ENCODE measurements at places on chromosomes 4 and X. TPM values are rescaled to one million over a fixed set of nuclear protein-coding genes. Genes with fewer than 3 reads are reported as not detected.

DNA sequence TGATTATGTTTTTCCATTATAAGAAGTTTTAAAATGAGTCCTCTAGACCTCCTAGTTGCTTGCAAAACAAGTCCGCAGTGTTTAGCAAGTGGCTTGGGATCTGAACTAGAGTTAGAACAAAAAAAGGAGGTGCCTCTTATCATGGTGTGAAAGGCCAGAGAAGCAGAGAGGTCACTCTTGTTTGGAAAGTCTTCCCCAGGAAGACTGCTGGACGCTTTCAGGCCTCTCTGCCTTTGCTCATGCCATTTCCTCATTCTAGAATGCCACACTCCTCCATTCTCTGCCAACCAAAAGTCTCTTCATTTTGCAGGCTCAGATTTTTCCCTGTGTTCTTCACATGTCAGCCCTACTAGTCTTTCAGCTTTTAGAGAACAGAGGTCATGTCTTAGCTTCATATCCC, 14.9 kb downstream of the PARM1 start:
- H3K36me3 ChIP-seq, result no peaks in the 10 kb centered on the region
- peaks cover 5% of the 10 kb centered on the region for H3K4me1 ChIP-seq
- H3K4me3 ChIP-seq, result no peak overlapping the region
- DNase-seq, result no peak
- H3K27me3 ChIP-seq, result no peaks in the 10 kb centered on the region

Gene CLNK
- 0.12 TPM for total RNA-seq

Gene TMPRSS11A
- total RNA-seq, result 0.06 TPM

DNA sequence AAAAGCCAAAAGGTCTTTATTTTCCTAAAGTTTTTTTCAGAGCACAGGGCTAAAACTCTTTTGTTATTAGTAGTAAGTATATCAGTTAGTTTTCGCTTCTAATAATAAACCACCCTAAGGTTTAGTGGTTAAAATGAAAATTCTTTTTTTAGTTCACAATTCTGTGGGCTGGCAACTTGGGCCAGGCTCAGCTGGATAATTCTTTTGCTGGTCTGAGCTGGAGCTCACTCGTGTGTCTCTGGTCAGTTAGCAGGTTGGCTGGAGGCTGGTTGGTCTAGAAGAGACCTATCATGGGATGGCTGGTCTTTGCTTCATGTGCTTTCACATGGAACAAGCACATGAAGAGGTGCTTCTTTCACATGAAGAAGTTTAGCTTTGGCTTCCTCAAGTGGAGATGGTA, 227.1 kb upstream of the LCORL start:
- H3K36me3 ChIP-seq, result no peaks in the 10 kb centered on the region
- no peak overlapping the region for H3K4me3 ChIP-seq
- no peaks in the 10 kb centered on the region for H3K27me3 ChIP-seq
- no peaks in the 10 kb centered on the region for H3K4me1 ChIP-seq
- DNase-seq, result no peak

DNA sequence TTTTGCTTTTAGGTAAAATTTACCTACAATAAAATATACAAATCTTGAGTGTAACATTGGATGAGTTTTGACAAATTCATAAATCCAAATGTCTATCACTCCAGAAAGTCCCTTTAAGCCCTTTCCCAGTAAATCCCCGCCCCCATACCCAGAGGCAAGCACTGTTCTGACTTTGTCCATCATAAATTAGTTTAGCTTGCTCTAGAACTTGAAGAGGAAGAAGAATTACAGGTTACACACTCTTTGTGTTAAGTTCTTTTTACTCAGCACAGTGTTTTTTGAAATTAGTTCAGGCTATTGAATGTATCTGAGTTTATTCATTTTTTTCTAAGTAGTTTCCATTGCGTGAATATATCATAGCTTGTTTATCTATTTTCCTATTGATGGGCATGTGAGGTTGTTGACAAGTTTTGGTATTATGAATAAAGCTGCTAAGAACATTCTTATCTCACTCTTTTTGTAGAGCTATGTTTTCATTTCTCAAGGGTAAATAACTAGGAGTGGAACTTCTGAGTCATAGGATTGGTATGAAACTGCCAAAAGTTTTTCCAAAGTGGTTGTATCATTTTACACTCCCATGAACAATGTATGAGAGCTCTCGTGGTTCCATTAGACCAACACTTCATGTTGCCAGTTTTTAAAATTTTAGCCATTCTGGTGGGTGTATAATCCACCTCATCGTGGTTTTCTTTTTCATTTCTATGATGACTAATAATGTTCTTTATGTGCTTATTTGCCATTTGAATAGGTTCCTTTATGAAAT, 22.4 kb upstream of the HPSE start:
- no peaks in the 10 kb centered on the region for H3K27me3 ChIP-seq
- H3K4me3 ChIP-seq, result no peak overlapping the region
- H3K4me1 ChIP-seq, result peaks cover 7% of the 10 kb centered on the region
- DNase-seq, result no peak
- peak overlapping the region; percentile 3 for H3K27ac ChIP-seq
- H3K36me3 ChIP-seq, result no peaks in the 10 kb centered on the region

Gene SLC10A7
- 12.4 TPM for total RNA-seq

DNA sequence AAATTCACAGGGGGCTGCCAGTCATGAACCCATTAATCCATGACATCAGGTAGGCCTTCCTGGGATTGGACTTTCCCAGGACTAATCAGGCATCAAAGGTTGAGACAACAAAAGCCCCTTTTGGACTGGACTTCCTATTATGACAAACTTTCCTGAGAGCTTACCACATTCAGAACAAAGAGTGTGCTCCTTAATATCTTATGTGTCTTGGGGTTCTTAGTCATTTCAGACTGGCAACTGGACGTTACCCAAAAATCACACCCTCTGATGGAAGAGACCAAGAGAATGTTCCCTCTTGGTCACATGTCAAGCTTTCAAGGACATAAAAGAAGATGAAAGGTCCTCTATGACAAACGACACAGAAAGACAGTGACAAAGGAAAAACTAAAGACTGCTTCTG, 31.6 kb upstream of the PPP1R2C start:
- no peak overlapping the region for H3K4me3 ChIP-seq
- H3K36me3 ChIP-seq, result no peaks in the 10 kb centered on the region
- no peak overlapping the region for H3K27ac ChIP-seq
- H3K4me1 ChIP-seq, result no peaks in the 10 kb centered on the region
- DNase-seq, result no peak

Gene FGFBP1
- total RNA-seq, result not detected

Gene SPATA4
- 61.5 TPM for total RNA-seq

DNA sequence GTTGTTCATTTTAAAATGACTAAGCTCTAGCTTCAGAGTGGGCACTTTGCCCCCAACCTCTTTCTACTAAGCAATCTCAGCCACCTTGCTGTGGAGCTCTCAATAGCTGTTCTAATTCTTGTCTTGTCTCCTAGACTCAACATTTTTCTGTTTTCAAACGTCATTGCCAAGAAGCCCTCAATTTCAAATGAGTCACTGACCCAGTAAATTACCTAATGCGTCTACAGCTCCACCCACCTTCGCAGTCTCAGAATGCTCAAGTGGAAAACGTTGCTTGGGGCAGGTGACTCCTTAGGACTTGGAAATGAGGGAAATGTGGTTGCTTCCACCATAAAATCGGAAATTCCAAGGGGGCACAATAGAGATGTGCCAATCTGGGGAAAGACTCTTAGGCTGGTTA, 59.0 kb downstream of the ING2 start:
- peaks cover 3% of the 10 kb centered on the region for H3K4me1 ChIP-seq
- no peak overlapping the region for H3K27ac ChIP-seq
- H3K36me3 ChIP-seq, result no peaks in the 10 kb centered on the region
- H3K4me3 ChIP-seq, result no peak overlapping the region

Gene SMIM10L2A
- total RNA-seq, result 20.5 TPM

- no peak overlapping the region for H3K4me3 ChIP-seq
- DNase-seq, result no peak
- H3K4me1 ChIP-seq, result no peaks in the 10 kb centered on the region
- H3K27me3 ChIP-seq, result no peaks in the 10 kb centered on the region
These were observed 655.6 kb upstream of the PCDH10 start for GRCh38 chr4:132493476-132493875.

DNA sequence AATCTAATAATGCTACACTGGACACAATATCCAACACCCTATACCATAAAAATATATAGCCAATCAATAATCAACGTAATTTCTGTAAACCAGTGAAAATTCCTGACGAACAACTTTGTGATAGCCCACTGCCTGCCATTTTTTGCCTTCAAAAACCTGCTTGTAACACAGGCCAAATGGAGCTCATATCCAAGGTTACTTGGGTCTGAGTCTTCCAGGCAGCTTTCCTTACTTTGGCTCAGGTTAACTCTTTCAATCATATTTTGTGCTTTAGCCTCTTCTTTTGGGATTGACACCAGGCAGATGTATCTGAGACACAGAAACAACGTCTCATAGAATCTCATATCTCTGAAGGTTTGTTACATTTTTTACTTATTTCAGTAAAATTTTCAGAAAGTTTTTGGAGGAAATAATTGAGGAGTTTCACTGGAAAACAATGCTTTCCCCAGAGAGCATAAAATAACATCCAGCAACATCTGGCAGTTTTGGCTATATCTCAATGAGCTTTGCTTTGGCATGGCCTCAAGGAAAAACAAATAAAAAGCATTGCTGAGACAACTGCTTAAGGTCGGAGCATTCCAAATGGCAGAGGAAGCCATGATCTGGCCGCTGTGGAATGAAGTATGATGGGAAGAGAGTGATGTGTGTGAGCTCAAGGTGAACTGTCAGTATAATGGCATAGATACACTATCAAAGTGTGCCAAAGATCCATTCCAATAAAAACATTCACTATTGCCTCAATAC, 162.9 kb upstream of the SPIN4 start:
- peaks cover 6% of the 10 kb centered on the region for H3K4me1 ChIP-seq
- H3K4me3 ChIP-seq, result no peak overlapping the region
- no peak overlapping the region for H3K27ac ChIP-seq

GRCh38 chrX:133362538-133362937, 52.8 kb downstream of the GPC4 start:
- no peak overlapping the region for H3K4me3 ChIP-seq
- DNase-seq, result no peak
- H3K4me1 ChIP-seq, result peaks cover 3% of the 10 kb centered on the region
- H3K27ac ChIP-seq, result no peak overlapping the region

DNA sequence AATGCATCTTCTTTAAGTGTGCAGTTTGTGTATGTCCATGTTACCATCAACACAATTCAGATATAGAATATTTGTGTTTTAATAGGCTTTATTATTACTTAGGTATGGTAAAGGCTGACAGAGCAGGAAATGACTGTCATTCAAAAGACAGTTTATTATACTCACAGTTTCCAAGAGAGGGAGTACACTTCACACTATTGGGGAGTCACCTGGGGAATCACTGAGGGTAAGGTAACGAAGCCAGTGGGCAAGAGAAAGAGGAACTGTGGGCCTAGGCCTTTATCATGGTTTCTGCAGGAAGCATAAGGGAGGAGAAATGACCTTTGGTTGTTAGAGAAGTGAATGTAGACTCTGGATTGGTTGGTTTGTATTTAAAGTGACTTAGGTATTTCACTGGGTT, 235.1 kb upstream of the HCCS start:
- H3K36me3 ChIP-seq, result no peaks in the 10 kb centered on the region
- H3K27me3 ChIP-seq, result no peaks in the 10 kb centered on the region
- no peaks in the 10 kb centered on the region for H3K4me1 ChIP-seq
- DNase-seq, result no peak

GRCh38 chr4:127251423-127251822, 381.3 kb upstream of the INTU start:
- no peaks in the 10 kb centered on the region for H3K36me3 ChIP-seq
- no peak overlapping the region for H3K27ac ChIP-seq
- H3K27me3 ChIP-seq, result no peaks in the 10 kb centered on the region
- H3K4me1 ChIP-seq, result no peaks in the 10 kb centered on the region
- DNase-seq, result no peak

Gene PITX2
- 2.3 TPM for total RNA-seq

- H3K27me3 ChIP-seq, result no peaks in the 10 kb centered on the region
- no peaks in the 10 kb centered on the region for H3K4me1 ChIP-seq
- no peak overlapping the region for H3K4me3 ChIP-seq
These were observed 30.5 kb upstream of the PPP2R2C start for GRCh38 chr4:6502747-6503465.

- H3K4me3 ChIP-seq, result no peak overlapping the region
- no peak overlapping the region for H3K27ac ChIP-seq
- H3K4me1 ChIP-seq, result no peaks in the 10 kb centered on the region
- DNase-seq, result no peak
- no peaks in the 10 kb centered on the region for H3K36me3 ChIP-seq
These were observed 1248.7 kb downstream of the PCDH7 start for GRCh38 chr4:31968842-31969241.

Gene RNF128
- 1.5 TPM for total RNA-seq

GRCh38 chrX:49106930-49107329, 16.6 kb downstream of the GPKOW start:
- no peaks in the 10 kb centered on the region for H3K27me3 ChIP-seq
- no peak overlapping the region for H3K27ac ChIP-seq
- peak; percentile 27 for DNase-seq
- no peaks in the 10 kb centered on the region for H3K4me1 ChIP-seq
- H3K36me3 ChIP-seq, result no peaks in the 10 kb centered on the region

Gene NAP1L3
- 51.3 TPM for total RNA-seq

Gene NAP1L2
- total RNA-seq, result 5.1 TPM

Gene HEPH
- total RNA-seq, result 6.3 TPM

- H3K4me3 ChIP-seq, result no peak overlapping the region
- no peak for DNase-seq
- H3K27me3 ChIP-seq, result no peaks in the 10 kb centered on the region
- no peaks in the 10 kb centered on the region for H3K4me1 ChIP-seq
These were observed 96.5 kb upstream of the MAP3K15 start for GRCh38 chrX:19611636-19612376.

Gene GAGE12H
- total RNA-seq, result 1.1 TPM

Gene MAGEB1
- total RNA-seq, result 63.7 TPM

GRCh38 chrX:16804923-16805464, 18.7 kb downstream of the TXLNG start:
- no peak for DNase-seq
- H3K27ac ChIP-seq, result no peak overlapping the region
- no peaks in the 10 kb centered on the region for H3K4me1 ChIP-seq
- H3K36me3 ChIP-seq, result no peaks in the 10 kb centered on the region
- H3K4me3 ChIP-seq, result no peak overlapping the region
- H3K27me3 ChIP-seq, result no peaks in the 10 kb centered on the region

DNA sequence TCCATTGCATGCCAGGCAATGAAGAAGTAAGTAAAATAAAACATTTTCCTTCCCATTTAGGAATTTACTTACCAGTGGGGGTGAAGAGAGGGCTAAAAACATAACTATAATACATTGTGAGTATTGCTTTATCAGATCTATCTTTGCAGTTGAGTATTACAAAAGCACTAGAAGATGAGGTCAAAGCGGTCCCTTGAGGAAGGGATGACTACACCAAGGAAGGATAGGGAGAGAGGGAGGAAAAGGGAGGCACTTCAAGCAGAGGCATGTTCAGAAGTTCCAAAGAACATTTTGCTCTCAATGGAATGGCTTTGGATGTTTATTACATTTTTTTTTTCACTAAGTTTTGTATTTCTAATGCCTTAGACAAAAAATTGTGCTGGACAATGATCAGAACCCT, 127.8 kb downstream of the TET2 start:
- no peak overlapping the region for H3K4me3 ChIP-seq
- no peak overlapping the region for H3K27ac ChIP-seq
- DNase-seq, result no peak

Gene SHISA3
- total RNA-seq, result not detected

- H3K36me3 ChIP-seq, result no peaks in the 10 kb centered on the region
- peak; percentile 46 for DNase-seq
- H3K4me3 ChIP-seq, result no peak overlapping the region
- no peak overlapping the region for H3K27ac ChIP-seq
These were observed 8.7 kb downstream of the C1QTNF7 start for GRCh38 chr4:15436513-15436912.

GRCh38 chrX:37347420-37347819, 1.7 kb upstream of the PRRG1 start:
- no peaks in the 10 kb centered on the region for H3K36me3 ChIP-seq
- no peak overlapping the region for H3K27ac ChIP-seq
- no peaks in the 10 kb centered on the region for H3K4me1 ChIP-seq
- no peak for DNase-seq
- no peak overlapping the region for H3K4me3 ChIP-seq
- H3K27me3 ChIP-seq, result no peaks in the 10 kb centered on the region

Data from testis (tissue), 5 donors.